ENCODE measurements at places on chromosomes 11 and 22.

GRCh38 chr11:116972691-116973090 lies 125.5 kb downstream of the SIK3 start:
- no peak for DNase-seq

- no peak for DNase-seq
Observed at GRCh38 chr22:32926600-32926999, 125.1 kb downstream of the TIMP3 start.

GRCh38 chr11:114226356-114226755 lies 69.8 kb upstream of the NNMT start:
- DNase-seq, result no peak

- peak; percentile 78 for DNase-seq
Observed at GRCh38 chr11:14358729-14359439, at the start of gene RRAS2. TSS of gene RRAS2 (minus strand) at chr11:14359183. CDS start at chr11:14358870, 313 bp downstream.

GRCh38 chr22:30238136-30238535 lies 8.4 kb downstream of the LIF start:
- no peak for DNase-seq

DNA sequence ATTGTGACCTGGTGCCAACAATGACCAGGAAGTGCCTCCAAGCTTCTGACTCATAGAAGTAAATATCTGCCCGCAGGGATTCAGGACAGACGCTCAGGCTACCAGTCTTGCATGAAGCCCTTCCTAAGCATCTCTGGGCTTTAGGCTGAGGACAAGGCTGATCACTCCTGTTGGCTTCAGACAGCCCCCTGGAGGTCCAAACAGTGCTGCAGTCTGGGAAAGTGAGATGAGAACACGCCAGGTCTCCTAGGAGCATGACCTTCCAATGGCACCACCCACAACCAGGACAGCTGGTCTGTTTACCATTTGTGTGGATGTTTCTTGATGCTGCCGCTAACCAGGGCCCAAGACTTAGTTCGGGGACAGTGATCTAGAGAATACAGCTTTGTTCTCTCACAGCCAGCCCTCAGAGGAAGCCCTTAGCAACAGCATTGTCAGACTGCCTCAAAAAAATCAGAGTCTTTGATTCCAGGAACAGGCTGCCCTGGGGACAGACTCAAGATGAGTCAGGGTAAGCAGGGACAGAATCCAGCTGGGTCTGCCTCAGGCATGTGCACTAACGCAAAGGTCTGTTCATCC lies 111.2 kb downstream of the ZNF280B start:
- no peak for DNase-seq

DNA sequence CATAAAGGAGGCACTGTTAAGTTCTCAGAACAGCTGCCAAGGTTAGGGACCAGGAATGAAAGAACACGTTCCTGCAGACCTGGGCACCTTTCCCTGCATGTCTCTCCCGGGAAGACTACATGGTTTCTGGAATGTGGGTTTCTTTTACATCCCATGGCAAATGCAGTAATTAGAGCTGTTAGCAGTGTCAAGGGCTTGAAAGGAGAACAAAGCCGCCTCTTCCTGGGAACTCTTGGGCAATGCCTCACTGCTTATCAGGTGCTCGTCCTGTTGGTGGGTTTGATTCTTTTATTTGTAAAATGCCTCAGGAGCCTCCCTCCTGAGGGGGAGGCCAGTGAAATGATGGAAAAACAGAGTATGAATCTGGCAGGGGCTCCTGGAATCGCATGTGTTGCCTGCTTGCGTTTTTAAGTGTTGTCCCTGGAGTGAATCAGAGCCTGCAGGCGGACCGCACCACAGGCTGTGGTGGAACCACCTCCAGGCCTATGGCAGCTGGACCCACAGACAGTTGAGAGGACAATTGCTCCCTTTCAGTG lies 723 bp upstream of the C22orf31 start:
- DNase-seq, result no peak

DNA sequence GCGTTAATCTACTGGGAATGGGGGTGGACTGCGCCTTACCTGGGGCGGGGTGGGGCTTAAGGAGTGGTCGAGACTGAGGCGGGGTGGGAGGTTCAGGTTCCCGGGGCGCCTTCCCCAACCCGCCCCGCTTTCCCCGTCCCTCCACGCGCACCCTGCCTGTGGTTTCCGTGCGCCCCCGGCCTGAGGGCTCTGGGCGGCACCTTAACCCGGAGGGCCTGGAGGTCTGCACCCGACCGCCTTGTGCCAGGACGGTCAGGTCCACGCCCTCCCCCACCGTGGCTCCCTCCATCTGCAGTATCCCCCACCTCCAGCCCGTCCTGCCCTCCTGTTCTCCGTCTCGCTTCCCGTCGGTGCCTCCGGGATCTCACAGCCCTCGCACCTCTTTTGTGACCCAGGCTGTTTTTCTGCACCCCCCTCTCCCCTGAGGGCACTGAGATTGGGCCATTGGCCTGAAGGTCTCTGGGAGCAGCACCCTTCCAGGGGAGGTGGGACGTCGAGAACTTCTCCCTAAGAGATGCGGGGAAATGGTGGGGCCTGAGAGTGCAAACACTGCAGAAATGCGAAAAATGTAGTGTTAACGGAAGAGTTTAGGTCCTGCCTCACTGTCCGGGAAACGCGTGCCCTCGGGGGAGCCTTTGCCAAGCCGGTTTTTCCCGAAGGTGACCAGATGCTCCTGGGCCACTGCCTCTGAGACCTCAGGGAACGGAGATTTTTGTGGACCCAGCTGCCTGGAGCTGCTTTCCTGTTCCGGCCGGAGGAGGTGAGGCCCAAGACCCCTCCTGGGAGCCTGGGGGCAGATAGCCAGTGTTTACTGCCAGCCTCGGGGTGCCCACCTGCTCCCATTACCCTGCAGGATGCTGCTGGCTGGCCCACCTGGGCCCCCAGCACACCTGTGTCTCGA lies 1.2 kb upstream of the ASCL2 start:
- DNase-seq, result peak; percentile 39

- DNase-seq, result no peak
Observed at GRCh38 chr22:48037618-48038017, 1275.2 kb downstream of the TBC1D22A start.

- DNase-seq, result no peak
Observed at GRCh38 chr22:16915701-16916100, 90.5 kb upstream of the XKR3 start.

GRCh38 chr11:72642043-72642883 lies 32.0 kb downstream of the PDE2A start:
- DNase-seq, result peak; percentile 49

DNA sequence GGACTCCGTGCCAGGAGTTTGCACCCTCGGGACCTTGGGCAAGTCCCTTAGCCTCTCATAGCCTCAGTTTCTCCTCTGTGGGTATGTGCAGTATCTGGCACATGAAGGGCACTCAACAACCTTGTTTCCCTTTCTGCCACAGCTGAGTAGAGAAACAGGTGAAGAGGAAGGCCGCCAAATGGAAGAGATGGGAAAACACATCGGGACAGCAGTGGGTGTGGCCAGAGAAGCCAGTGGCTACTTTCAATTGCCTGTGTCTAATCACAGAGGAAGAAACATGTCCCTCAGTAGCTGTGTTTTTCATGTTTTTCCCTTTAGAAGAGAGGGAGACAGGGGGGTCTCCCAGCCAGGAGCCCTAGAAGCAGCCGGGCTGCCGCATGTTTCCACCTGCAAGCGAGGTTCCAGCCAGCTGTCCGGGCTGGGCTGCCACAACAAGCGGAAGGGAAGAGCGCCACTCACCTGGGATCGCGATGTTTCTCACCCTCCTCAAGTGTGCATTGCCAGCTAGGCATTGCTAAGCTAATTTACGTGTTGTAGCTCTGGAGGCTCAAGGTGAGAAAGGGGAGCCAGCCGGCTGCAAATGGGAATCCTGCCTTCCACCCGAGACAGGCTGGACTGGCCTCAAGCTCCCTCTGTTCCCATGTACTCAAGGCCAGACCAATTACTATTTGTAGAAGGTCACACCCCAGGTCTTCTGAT lies 16.7 kb downstream of the ASPHD2 start:
- DNase-seq, result no peak

DNA sequence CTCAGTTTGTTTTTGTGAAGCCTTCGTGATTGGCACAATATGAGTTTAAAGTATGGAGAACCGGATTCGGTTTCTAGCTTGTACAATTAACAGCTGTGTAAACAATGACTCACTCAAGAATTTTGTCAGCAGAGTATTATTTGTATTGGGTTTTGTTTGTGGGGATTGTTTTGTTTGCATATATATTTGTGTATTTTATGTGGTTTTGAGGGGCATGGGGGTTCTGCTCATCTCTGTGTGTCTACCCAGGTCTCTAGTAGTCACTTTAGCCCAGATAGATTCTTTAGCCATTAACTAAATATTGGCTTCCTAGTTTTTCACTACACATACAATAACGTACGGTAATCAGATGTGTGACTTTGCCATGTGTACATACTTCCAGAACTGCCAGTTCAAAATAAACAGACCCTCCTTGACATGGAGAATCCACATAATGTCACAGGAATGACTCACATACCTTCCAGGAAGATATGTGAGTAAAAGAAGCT lies 7.5 kb upstream of the MS4A7 start:
- no peak for DNase-seq

- no peak for DNase-seq
Observed at GRCh38 chr11:67656278-67656922, 5.9 kb upstream of the ACY3 start.

DNA sequence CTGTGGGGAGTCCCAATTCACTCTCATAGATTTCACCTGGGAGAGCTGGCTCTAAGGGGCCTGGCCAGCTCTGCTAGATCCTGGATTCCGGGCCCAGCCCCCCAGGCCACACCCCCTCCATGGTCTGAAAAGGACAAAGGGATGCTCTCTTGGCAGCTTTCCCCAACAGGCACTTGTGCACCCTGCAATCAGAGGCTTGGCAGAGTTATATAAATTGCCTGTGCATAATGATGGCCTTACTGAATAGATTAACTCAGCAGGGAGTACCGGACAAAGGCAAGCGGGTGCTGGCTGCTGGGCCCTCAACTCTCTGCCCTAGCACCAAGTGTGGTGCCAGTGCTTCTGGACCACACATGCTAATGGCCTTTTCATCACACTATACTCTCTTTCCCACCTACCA lies 461.6 kb downstream of the BUD13 start:
- no peak for DNase-seq

- DNase-seq, result peak; percentile 80
Observed at GRCh38 chr11:120182790-120183491, 27.9 kb upstream of the OAF start.

- no peak for DNase-seq
Observed at GRCh38 chr22:27546157-27546935, 255.2 kb downstream of the MN1 start.

GRCh38 chr11:106208760-106209159 lies 131.3 kb downstream of the AASDHPPT start:
- no peak for DNase-seq

GRCh38 chr11:6204706-6205105 lies 651 bp upstream of the C11orf42 start:
- DNase-seq, result no peak

DNA sequence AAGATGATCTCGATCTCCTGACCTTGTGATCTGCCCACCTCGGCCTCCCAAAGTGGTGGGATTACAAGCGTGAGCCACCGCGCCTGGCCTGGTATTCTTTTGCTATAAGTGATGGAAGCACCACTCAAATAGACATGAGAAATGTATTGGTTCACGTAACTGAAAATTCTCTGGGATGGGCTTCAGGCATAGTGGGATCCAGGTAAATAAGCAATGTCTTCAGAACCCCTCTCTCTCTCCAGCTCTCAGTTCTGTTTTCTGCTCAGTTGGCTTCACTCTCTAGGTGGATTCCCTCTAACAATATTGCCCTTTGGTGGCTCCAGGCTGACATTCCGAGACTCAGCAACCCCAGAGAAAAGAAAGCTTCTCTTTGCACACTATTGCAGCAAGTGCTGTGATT lies 889 bp upstream of the LHFPL7 start:
- no peak for DNase-seq

- no peak for DNase-seq
Observed at GRCh38 chr22:50621948-50622722, 5.8 kb downstream of the ARSA start.

DNA sequence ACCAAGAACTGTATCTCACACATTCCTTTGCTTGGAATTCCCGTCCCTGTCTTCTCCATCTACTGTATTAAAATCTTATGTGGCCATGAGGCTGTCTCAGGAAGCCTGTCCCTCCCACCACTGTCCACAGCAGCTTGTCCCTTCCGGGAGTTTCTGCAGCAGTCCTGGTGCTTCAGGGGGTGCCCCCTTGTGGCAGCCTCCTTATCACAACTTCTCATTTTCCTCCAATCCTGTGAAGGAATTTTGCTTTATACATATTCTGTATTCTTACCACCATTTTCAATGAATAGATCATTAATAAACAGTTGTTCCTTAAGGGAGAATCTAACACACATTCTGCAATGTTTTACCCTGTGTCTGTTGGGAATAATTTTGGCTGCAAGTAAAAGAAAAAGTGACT lies 220.4 kb upstream of the RAG2 start:
- DNase-seq, result no peak

DNA sequence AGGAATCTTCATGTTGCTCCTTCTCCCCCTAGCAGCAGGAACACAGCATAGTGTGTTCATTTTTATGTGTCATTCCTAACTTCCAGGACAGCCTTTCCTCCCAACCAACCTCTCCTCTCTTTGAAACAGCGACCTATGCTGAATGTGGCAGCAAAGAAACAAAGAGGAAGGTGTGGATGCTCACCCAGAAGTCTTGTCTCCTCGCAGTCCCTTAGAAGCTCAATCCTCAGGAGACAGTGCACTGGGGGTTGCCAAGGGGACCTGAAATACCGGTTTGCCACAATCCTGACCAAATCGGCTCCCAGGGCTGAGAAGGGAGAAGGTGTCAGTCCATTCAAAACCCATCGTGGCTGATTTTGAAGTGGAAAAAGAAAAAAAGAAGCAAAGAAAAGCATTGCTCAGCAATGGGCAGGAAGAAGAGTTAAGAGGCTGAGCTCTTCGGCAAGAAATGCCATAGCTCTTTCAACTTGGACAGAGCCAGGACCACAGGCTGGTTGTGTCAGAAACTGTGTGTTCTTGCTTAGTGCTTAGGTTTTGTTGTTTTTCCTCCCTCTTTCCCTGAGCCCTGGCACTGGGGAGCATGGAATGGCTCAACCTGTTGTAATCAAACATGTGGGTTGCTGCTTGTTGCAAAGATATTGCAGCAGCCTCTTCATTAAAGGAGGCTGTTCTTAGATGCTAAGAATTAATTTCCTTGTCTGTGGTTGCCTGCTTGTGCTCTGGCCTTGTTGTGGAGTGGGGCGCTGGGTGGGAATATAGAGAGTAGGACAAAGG lies 30.4 kb upstream of the TENM4 start:
- DNase-seq, result no peak

DNA sequence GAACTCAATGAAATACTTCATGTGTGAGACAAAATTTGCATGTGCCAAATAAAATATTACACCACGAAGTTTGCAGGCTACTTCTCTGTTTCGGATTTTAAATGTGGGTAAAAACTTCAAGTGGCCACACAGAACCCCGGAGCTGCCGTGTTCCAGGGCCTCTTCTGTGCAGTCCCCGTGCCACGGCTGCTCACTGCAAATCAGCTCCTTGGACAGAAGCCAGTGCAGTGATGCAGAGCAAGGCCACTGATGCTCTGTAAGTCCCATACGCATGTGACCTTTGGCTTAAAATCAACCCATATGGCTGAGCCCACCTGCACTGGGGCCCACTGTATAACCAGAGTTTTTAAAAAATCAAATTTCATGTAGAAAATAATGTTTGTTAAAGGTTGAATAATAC lies 1309.4 kb downstream of the TBC1D22A start:
- DNase-seq, result no peak
